ENCODE measurements at places on chromosomes 5 and 9.

- no peak for DNase-seq
Observed at GRCh38 chr9:20408513-20408912, 213.8 kb downstream of the MLLT3 start.

- DNase-seq = no peak
Observed at GRCh38 chr9:132494857-132495256, 84.8 kb downstream of the CFAP77 start.

GRCh38 chr5:75509956-75510355 is 1.5 kb downstream of the CERT1 start:
- DNase-seq = no peak

GRCh38 chr9:8674536-8674935 is 875.0 kb upstream of the DMAC1 start:
- DNase-seq = no peak

DNA sequence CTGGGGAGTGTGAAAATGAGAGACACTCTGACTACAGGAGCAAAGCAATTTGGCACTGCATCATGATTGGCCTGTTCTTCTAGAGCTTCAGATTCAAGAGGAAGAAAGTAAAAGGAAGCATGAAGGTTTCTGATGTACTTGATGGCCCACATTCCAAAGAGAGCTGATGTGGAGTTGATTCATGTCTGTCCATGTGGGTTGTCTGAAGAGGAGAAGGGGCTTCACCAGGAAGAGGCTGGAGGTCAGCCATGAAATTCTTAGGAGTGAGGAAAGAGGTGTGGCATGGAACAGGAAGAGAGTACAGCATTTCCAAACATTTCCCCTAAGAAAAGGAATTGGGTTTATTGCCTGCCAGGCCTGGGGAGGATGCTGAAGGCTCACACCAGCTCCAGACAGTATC is 70.7 kb downstream of the PTCD2 start:
- DNase-seq = no peak

GRCh38 chr5:68953875-68954617 is 139.8 kb upstream of the SLC30A5 start:
- DNase-seq = no peak

- DNase-seq = no peak
Observed at GRCh38 chr5:129820-130219, 37.9 kb downstream of the PLEKHG4B start.

DNA sequence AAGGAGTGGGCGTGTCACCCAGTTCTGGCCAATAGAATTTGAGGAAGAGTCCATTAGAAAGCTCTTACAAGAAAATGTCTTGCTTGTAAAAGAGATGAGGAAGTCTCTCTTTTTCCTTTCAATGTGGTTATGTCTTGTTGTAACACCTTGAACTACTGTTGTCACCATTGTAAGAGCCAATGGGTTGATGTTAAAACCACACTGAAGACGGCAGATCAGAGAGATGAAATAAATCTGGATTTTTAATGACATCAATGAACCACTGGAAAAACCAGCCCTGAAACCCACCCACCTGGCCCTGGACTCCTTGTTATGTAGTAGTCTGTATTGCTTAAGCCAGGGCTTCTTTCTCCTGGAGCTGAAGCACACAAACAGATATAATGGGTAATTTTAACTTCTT is 83.8 kb upstream of the ERCC6L2 start:
- DNase-seq = no peak

DNA sequence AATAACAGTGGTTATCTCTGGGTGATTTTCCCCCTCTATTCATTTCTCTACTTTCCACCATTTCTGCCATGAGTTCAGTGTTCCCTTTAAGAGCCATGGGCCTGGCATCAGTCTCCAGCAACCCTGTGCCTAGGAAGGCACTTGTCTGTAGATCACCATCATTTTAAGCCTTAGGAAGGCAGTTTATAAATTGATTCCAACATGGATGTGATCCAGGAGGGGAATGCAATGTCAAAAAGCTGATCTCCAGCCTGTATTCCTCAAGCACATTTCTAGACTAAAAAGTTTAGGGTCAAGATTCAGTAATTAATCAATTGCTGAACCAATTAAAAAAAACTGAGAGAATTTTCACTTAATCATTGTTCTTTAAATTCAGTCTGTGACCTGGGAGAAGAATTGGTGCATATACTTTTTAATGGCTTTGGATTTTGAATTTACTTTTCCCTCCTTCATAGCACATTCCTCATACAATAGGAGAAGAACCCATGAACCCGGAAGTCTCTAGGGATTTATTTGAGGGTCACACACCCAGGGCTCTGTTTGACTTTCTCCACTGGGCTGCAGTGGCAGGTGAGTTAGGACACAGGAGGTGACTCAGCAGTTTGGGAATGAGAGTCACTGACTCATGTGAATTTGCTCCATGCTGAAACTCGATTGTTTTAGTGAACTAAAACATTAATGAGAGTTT is 6.1 kb upstream of the ERMP1 start:
- DNase-seq = no peak

DNA sequence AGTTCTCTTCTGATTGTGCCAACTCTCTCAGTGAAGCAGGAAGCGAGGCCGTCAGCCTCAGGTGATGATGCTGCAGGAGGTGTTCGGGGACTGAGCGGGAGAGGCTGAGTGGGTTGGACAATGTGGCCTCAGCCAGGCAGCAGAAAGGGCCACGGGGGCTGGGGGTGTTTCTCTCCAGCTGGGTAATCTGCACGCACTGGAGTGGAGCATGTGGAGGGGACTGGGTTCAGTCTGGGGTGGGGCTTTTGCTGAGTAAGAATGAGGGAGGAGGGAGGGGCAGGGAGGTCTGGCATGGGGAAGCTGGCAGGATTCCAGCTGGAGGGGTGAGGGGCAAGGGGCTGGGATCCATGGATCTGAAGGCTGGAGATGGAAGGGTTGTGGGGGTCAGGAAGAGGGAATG is 60.8 kb upstream of the PHYKPL start:
- DNase-seq = no peak

DNA sequence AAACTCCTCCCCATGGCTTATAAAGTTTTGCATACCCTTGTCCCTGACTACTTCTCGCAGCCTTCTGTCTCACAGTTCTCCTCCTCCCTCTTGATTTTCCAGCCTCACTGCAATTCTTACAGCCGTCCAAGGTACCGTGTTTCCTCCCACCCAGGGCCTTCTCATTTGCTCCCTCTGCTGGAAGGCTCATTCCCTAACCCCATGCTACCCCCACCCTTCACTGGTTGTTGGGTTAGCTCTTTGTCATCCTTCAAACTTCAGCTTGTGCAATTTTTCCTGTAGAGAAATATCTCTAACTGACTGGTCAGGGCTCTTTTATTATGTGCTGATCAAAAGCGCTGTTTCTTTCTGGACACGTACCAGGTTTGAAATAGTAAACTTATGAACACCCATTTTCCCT is 329.2 kb downstream of the EBF1 start:
- DNase-seq = no peak

DNA sequence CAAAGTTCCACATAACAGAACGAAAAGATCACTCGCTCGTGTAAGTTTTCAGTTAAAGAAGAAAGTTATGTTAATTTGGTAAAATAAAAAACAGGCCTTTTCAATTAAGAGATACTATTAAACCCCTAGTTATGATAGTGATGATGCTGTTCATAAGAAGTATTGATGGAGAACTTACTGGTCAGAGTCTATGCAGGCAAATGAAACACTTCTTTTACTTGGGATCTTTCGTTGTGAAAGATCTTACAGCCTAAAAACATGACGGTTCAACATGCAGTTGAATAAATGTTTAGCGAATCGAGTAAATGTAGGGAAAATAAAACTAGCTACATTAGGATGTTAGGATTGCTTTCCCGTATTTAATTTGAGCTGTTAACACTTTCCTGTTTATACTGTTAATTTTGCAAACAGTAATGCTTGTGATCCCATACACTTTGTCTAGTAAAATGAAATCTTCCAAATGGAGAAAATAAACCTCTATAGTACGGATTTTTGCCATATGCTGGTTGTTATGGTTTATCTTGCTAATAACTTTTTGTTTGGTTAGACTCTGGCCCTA is 2.0 kb downstream of the RHOBTB3 start:
- no peak for DNase-seq
